ENCODE measurements at places on chromosomes 13 and 19.

GRCh38 chr13:43611281-43612273 is 175.2 kb downstream of the ENOX1 start:
- DNase-seq, result no peak

GRCh38 chr19:2057484-2058469 is 6.7 kb upstream of the MKNK2 start:
- DNase-seq, result no peak

DNA sequence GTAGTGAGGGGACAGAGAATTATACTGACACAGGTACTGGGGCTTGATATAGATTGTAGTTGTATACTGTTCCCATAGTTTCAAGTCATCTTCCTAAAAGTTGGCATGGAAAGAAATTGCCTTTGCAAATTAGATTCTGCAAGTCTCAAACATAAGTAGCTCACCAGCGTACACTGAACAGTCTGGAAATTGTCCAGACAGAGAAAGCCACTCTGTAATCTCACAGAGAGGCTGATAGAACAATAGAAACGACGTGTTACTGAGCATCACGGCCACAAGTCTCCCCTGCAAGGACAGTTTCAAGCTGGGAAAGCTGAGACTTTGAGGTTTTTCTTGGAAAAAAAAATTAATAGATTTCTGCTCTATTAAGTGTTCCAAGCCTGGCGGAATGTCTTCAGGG is 228.6 kb downstream of the DNAJC15 start:
- DNase-seq, result no peak

DNA sequence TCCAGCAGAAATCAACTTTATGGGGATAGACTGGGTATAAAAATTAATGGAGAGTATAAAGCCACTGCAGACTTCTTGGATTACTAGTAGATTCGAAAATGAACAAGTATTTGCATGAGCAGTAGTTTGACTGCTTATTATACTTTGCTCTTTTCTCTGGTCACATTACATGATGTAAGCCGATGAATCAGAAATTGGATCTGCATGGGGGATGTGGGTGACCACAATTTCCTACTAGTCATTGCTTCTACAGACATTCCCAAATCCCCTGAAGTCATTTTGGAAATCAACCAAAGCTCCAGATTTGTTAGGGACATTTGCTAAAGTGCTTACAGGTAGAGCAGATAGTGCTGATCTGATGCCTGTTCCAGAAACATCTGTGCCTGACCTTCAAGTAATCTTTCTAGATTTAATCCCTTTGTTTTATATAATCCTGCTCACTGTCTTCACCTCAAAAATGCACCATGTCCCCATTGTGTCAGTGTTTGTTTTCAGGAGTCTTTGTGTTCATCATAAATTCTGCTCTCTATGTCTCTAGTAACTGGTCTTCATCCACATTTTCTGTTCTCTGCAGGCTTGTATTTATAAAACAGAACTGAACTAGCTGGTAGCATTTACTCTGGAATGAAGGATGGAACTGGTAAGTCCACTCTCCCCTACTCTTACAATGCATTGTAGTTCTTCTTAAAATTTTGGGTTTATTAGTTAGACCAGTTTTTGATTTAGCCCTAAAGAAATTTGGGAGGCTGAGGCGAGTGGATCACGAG is 201.5 kb upstream of the CSNK1A1L start:
- DNase-seq, result no peak

- DNase-seq, result no peak
These were observed 586.6 kb downstream of the SLITRK1 start for GRCh38 chr13:83295686-83296085.

DNA sequence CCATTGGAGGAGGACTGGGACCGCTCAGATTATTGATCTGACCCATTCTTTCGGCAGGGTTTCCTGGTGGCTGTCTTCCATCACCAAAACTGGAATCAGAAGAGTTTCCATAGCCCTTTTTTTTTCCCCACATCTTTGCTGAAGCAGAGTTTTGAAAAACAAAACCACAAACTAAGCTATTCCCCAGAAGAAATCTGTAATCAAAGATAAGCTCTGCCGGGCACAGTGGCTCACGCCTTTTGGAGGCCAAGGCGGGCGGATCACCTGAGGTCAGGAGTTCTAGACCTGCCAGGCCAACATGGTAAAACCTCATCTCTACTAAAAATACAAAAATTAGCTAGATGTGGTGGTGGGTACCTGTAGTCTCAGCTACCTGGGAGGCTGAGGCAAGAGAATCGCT is 4.2 kb upstream of the ICAM1 start:
- DNase-seq, result no peak

DNA sequence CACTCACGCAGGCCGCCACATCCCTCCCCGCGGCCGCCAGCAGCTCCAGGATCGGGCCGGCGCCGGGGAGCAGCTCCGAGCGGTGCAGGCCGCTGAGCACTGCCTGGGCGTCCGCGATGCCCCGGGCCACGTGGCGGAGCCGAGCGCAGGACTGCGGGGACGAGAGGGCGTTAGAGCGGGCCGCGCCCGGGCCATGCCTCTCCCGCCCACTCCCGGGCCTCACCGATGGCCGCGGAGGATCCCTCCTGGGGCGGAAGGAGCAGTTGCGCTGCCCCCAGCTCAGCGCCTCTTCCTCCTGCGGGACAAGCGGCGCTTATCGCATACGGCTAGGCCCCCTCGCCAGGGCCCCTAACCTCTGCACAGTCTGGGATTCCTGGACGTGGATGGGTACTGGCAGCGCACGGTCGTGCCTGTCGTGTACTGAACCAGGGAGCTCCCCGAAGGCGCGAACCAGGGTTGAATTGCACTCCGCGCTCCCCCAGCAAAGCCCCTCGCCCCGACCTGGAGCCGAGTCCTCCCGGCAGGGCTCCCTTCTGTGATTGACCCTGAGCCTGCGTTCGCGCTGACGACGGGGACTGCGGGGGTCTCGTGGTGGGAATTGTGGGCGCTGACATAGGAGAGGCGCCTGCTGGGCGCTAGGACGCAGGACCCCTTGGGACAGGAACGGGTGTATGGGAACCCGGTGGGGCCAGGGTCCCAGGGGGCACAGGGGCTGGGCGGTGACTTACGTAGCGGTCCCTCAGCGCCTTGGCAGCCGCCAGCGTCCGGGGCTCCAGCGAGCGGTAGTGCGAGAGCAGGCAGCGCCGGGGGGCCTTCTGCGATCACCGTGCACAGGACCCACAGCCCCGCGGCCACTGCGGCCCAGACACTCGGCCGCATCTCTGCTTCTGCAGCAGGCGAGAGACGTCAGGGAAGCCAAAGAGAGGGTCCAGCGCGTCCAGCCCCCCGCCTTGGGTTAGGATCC is 673 bp downstream of the IFNL4 start:
- DNase-seq, result no peak

GRCh38 chr19:50494186-50495019 is 16.6 kb downstream of the JOSD2 start:
- DNase-seq, result no peak

DNA sequence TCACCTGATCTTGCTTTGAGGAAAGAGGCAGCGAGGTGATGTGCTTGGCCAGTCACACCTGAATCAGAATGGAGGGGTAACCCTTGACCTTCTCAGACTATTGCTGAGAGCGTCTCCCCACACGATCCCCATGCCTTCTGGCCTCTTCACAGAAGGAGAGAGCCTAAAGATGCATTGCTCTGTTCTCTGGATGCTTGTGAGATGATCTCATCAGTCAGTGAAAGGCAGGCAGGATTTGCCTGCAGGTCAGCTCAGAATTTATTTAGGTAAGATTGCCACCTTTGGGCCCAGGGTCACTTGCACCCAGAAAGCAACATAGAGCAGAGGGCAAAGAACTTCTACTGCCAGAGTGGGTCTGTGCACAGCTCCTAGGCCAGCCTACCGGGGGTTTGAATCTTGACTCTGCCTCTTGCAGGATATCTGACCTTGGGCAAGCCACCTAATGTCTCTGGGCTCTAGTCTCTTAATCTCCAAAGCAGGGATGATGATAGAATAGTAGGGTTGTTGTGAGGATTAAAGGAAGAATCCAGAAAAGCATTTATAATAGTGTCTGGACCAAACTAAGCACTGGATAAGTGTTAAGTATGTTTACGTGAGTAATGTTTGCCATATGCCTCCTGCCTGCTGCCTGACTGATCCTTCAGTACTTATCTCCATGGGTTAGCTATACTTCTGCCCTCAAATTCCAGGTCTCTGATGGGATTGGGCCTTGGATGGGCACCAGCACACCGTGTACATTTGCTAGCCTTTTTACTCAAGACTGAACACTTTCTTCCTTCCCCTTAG is 8.4 kb upstream of the FLT1 start:
- DNase-seq, result no peak

GRCh38 chr19:40687525-40688016 is 2.9 kb downstream of the NUMBL start:
- DNase-seq, result no peak

DNA sequence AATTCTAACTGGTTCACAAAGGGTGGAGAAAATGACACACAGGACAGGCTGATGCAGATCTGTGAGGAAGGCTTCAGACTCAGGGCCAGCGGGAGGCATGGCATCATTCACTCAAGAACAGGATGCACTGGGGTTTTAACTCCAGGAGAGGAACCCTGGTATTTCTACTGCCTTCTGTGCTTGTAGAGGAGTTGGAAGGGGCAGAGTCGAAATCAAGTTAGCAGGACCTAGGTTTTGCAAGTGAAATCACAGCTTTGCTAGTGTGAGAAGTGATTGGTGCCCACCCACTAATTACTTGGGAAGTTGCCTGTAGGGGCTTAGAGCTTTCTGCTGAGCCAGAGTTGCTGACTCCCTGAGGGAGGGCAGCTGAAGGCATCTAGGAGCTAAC is 92.7 kb downstream of the AKAP11 start:
- DNase-seq, result no peak

- no peak for DNase-seq
These were observed 826.0 kb upstream of the PRR20A start for GRCh38 chr13:56314765-56315164.

GRCh38 chr19:610071-610800 is 20.6 kb downstream of the HCN2 start:
- DNase-seq, result no peak

GRCh38 chr19:38655148-38655824 is 7.8 kb downstream of the ACTN4 start:
- no peak for DNase-seq

DNA sequence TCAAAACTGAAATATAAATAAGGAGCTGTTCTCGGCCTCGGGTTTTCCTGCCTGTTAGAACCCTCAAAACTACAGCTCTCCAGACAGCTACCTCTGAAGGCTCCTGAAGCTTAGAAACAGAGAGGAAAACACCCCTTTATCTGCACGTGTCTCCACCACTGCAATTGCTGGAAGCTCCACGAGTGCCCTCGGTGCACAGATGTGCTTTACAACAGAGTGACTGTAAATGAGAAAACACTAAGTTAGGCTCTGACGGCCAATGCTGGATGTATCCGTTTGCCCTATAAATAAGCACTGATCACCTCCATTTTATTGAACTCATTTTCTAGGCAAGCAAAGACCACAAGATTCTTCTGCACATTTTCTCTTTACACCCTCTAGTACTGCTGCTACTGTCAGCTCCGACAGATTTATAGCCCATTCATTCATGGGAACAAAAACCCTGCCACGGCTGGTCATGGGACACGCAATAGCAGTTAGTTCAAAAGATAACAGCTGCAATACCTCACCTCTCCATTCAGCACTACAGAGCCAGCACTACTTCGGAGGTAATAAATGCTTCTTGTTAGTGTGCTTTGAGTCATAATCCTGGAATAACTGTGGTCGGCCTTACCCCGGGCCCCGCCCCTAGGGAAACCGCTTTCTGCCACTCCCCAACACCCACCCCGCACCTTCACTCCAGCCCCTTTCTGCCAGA is 241.1 kb upstream of the ZNF507 start:
- DNase-seq, result no peak

DNA sequence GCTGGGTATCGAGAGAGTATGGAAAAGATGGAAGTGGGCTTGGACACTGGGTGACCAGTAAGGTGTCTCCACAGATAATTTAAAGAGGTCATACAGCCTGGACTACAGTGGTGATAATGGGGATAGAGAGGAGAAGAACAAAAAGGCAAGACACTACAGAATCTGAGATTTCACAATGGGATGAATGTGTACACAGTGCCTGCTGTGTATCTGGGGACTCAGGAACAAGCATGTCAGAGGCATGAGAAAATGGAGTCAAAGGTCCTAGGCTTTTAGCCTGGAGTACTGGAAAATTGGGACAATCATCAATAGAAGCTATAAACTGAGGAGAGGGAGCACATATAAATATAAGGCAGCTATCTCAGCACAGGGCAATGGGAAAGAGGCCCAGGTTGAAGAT is 69.4 kb downstream of the TSC22D1 start:
- no peak for DNase-seq

DNA sequence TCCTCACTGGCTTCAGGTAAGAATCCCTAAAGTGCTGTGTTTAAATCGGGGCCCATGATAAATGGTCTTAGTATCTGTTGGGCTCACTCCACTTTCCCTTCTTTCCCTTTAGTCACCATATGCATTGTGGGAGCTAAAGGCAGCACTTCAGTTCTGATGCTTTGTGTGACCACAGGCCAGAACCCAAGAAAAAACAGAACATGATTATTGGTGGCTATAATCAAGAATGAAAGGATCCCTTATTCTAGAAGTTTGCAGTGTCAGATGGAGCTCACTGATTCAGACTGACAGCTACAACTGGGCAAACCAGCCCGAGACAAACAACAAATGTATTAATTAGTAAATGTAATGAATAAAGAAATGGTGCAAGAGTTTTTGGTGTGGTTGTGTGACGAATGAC is 57.3 kb upstream of the POMP start:
- DNase-seq, result no peak

GRCh38 chr19:14432791-14433553 is at the start of gene PKN1:
Gene PKN1 (plus strand): TSS chr19:14433306. CDS start chr19:14433522, 216 bp downstream.
- no peak for DNase-seq

- DNase-seq, result no peak
These were observed 131.5 kb downstream of the SHISA2 start for GRCh38 chr13:25920277-25920676.

DNA sequence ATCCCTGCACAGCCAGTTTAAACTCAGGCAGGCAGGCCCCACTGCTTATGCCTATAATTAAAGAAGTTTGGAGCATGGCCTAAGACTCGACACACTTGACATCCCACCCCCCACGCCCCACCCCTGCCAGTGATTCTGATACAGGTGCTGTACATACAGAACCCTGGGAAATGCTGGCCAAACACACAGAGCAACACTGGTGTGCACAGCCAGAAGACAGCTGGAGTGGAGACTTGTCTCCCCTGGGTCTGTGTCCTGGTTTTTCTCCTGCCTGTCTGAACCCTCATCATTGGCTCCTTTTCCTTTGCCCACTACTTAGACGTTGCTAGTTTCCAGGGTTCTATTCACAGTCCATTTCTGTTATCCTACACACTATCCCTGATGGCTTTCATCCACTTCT is 76.8 kb downstream of the DLEU7 start:
- DNase-seq, result no peak
